Activated naive CD8-positive, alpha-beta T cell treated with anti-CD3 and anti-CD28 coated beads for 36 hours (primary cell): ENCODE measurements at places on chromosomes 7 and 10. TPM values are rescaled to one million over a fixed set of nuclear protein-coding genes. Genes with fewer than 3 reads are reported as not detected.

Gene PRKCQ
- total RNA-seq, result 45.9 TPM

DNA sequence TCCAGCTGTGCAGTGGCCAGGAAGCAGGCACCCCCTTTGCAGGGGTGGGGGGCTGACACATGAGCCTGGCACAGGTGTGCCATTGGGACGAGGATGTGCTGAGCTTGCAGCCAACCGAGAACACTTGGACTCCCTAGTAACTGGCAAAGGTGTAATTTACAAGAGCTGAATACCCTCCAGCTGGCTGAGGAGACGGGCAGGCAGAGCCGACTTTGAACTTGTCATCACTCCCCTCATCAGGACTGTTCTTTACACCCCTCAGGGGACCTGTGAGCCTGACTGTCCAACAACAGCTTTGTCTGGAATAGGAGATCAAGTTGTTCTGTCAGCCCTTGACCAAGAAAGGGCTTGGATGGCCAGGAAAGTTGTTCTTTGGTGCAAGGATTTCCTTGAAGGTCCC, 61.2 kb downstream of the CDH23 start:
- DNase-seq, result no peak

DNA sequence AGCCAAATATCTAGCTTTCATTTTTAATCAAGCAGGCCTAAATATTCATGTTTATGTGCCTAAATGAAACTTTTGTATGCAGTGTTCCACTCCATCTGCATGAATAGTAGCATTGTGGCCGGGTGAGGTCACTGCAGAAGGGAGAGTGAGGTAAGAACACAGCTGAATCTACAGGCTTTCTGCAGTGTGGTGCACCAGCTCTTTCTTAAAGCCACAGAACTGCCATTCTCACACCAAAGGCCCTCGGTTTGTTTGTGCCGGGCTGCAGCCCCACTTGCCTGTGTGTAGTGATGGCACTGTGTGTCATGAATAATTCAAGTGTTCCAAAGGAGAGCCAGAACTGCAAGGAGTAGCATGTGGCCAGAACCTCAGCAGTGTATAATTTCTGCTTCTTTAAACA, 204.1 kb downstream of the TRIL start:
- no peak for DNase-seq

- no peak for DNase-seq
Observed at GRCh38 chr7:50212016-50212325, 92.5 kb upstream of the IKZF1 start.

GRCh38 chr7:157019718-157020451, 9.4 kb upstream of the MNX1 start:
- no peak for DNase-seq

DNA sequence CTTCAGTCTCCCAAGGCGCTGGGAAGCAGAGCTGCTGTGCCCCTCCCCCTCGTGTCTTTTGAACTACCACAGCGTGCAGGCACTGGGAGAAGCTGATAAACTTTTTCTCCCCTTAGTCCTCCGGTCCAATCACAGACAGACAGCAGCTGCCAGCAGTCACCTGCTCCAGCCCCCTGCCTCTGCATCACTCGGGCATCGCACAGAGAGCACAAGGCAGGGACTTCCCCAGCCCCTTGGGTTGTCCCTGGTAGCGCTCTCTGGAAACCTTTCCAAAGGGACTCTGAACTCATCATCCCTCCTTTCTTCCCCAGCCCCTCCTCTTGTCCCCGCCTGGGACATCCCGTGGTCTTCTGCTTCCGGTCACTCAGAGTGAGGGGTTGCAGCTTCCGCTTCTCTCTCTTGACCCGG, 1.4 kb upstream of the NEUROG3 start:
- DNase-seq, result no peak

DNA sequence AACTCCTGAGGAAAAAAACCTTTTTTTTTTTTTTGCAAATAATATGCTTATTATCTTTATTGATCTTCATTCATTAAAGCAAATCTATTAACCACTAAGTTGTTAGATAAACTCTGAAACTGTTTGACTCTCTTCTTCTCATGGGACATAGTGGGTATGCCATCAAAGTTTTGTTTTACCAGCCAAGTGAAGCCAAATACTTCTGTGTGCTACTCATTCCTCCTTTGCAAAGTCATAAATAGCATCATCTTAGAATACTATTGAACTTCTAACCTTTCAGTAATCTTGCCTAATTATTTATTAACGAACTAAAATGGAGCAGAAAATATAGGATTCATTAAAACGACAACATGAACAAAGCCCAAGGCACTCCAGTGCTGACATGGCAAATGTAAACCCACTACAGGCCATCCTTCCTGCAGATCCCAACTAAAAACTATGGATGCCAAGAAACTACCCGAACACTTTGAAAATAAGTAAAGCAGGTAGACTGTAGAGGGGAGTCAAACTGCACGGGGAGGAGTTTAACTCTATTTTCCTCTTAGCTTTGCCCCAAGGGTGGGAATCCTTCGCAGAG, 61.2 kb upstream of the ODAD2 start:
- DNase-seq, result no peak

- DNase-seq, result no peak
Observed at GRCh38 chr7:28990200-28990960, 32.2 kb upstream of the TRIL start.

DNA sequence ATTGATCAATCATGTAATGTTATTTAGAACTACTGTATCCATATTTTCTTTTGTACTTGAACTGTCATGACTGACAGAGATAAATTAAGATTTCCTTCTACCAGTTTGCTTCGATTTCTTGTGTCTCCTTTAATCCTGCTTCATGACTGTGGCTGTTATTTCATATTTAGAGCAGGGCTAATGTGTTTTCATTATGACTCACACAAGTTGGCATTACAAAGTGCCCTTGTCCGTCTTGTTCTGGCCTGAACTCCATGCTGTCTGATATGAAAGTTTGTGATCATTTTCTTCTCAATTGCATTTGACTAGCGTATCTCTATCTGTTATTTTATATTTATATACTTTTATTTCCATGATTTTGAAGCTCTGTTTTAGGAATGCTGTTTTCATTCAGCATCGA, 344.1 kb upstream of the PRKCQ start:
- DNase-seq, result no peak
